ENCODE measurements at places on chromosomes 5 and 9. TPM values are rescaled to one million over a fixed set of nuclear protein-coding genes. Genes with fewer than 3 reads are reported as not detected.

ZER1 gene
- 31.6 TPM for total RNA-seq

MOB3B gene
- total RNA-seq, result 0.83 TPM

RNF14 gene
- total RNA-seq, result 80.7 TPM

CDX1 gene
- 1.3 TPM for total RNA-seq

TMC1 gene
- total RNA-seq, result not detected

KIAA0825 gene
- 1.8 TPM for total RNA-seq

PRR16 gene
- 1.3 TPM for total RNA-seq

IL4 gene
- total RNA-seq, result not detected

POLR3G gene
- total RNA-seq, result 20.7 TPM

TSLP gene
- 0.03 TPM for total RNA-seq

Measured in Daoy (cell line).